NCI-H2081 (cell line): ENCODE measurements at places on chromosomes 4 and X.

DNA sequence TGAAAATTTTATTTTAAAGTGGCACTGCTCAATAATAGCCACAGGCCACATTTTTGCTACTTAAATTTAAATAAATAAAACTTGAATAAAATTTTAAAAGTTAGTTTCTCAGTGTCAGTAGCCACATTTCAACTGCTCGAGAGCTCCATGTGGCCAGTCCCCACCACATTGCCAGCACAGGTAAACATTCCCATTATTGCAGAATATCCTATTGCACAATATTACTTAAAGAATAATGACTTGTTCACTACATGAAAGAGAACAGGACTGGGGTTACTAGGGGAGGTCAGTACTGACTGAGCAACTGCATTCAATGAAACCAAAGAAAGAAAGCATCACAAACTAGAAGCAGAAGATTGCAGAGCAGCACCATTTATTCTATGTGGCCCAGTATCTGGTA lies 2201.6 kb upstream of the TENM3 start:
- no peak for DNase-seq

- no peak for DNase-seq
Measured at GRCh38 chr4:39812500-39812899, 114.6 kb downstream of the UBE2K start.

DNA sequence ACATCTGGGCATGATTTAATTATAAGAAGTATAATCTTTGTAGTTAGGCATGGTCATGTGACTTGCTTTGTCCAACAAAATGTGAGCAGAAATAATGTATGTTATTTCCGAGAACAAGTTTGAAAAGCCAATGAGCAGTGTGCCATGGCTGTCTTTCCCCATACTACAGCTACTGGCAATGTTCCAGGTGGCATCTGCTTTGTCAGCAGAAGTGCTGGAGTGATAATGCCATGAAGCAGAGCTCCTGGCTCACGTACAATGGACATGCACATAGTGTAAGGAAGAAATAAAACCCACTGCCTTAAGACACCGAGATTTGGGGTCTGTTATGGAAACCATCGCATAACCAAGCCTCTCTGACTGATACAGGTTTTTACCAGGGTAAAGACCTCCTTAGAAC lies 212.6 kb upstream of the RASGEF1B start:
- no peak for DNase-seq

- DNase-seq: no peak
Measured at GRCh38 chr4:123444290-123444731, 47.7 kb downstream of the SPRY1 start.

DNA sequence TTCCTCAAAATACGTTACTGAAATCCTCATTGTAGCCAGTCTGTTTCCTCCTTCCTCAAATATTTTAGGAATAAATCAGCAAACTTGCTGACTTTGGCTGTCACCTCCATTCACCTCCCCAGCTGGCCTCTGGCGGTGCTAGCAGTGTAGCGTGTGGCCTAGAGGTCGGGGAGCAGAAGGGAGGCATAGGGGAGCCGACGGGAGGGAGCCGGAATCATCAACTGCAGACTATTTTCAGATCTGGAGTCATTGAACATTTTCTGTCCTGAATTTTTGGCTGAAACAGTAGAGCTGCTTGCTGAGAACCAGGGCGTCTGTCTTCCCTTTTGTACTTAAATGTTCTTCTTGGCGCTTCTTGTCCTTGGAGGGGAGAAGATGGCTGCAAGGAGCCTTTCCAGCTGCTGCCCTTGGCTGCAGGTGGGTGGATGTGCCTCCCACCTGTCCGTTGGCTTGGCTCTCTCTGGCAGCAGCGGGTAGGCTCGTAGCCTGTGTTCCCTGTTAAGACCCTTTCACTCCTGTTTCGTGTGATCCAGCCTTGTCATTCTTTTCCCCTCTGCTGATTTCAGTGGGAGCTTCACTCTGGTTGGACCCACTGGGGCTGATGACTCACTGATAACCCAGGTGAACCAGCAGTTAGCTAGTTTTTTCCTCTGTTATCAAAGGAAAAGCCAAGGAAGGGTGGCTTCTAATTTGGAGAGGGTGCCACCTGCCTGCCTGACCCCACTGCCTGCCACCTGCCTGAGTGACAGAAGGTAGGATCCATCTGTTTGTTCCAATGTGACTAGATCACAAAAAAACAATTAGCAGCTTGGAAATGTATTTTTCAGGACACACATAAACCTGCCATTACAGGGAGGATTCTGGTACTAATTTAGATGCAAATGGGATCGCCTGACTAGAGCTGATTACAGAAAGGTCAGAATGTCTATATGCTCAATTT lies 135.9 kb downstream of the GATB start:
- peak; percentile 61 for DNase-seq

DNA sequence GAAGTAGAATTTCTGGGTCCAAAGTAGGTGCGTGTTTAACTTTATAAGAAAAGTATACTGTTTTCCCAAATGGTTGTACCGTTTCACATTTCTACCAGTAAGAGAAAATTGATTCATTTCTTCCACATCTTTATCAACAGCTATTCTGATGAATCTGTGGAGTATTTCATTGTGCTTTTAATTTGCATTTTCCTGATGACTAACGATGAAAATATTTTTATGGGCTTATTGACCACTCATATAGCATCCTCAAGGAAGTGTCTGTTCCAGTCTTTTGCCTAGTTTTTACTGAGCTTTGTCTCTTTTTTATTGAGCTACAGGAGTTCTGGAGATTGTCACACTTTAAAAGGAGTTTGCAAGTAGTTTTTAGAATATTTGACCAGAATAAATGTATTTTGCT lies 92.6 kb downstream of the ASB9 start:
- DNase-seq: no peak

DNA sequence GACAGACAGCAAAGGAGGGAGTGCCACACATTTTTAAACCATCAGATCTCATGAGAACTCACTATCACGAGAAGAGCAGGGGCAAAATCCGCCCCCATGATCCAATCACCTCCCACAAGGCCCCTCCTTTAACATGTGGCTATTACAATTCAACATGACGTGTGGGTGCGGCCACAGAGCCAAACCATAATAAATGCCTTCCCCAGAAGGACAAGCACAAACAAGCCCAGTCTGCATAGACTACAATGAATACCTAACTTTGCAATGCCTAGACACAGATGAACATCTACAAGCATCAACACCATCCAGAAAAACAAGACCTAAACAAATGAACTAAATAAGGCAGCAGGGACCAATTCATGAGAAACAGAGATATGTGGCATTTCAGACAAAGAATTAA lies 12.3 kb downstream of the ETDA start:
- no peak for DNase-seq

DNA sequence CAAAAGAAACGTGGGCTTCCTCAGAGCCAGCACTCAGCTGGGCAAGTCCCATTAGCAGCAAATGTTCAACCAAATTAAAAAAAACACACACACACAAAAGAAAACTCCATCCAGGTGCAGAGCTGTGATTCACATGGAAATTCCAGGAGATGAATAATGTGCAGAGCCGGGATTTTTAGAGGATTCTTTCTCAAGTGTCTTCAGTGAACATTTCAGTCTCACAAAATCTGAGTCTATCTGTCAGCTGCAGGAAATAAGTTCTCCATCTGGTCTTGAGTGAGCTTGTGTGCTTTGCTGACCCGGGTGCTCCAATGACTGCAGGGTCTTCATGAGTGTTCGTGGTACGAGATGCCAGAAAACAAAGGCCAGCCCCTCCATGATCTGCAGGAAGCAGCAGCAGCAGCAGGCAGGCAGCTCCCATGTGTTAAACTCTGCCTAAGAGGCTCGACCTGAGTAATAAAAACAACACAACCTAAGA lies 44.3 kb downstream of the RASGEF1B start:
- no peak for DNase-seq

- no peak for DNase-seq
Measured at GRCh38 chr4:40394236-40394635, 59.1 kb downstream of the CHRNA9 start.

- no peak for DNase-seq
Measured at GRCh38 chr4:186712690-186713089, 11.0 kb downstream of the FAT1 start.

- DNase-seq: no peak
Measured at GRCh38 chr4:24403265-24403664, 181.1 kb downstream of the DHX15 start.

DNA sequence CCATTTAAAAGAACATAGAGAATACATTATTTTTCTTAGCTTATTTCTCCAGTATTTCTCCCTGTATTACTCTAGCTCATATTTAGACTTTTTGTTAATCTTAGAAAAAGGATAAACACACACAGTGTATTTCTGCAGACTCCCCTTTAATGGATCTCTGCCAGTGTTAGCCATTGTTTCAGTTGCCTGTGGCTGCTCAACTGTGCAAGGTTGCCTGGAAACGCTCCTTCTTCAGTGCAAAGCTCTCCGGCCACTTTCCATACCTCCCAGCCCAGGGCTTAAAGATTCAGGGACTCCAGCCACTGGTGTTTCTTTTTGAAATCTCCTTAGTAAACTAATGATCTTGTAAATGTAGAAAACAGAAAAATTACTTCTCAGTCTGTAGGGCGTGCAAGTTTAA lies 104.9 kb downstream of the SLIT2 start:
- peak; percentile 95 for DNase-seq

DNA sequence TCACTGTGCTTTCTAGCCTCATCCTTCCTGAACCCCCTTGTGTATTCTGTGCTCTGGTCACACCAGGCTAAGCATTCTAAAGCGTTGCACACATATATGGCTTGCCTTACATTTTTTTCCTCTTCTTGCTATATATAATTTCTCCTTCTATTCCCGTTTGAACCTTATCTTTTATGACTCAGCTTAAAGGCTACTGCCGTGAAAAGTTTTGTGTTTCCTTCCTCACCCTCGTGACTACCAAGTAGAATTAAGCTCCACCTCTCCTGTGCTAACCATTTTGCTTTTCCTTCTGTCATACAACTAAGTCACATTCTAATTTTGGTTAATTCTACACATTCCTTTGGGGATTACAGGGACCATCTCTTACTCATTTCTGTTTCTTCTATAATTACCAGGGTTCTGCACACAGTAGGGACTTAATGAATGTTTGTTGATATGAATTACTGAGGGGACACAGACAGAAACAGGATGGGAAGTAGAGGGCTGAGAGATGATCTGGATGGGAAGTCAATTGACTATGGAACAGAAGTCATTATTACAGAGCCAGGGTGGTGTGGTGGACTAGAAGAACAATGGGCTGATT lies 67.1 kb downstream of the DOCK11 start:
- no peak for DNase-seq
